HFF-Myc (cell line): ENCODE measurements at places on chromosomes 3 and 15.

DNA sequence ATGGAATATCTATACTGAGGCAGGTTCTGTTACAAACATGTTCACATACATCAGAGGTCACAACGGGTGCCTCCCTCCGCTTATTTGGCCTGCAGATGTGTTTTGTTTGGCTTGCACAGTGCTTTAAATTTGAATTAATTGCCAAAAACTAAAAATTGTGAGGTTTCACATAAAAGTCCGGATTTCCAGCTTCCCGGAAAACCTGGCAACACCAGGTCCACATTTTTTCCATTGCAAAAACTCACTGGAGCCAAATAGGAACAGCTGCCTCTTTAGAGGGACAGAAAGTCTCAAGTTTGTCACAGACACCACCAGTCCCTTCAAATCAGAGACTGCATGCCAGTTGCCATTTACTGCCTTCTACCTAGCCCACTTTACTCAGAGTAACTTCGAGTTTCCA lies 205.9 kb upstream of the MDFIC2 start:
- DNase-seq: no peak

- no peak for DNase-seq
These were observed 36.0 kb downstream of the TICRR start for GRCh38 chr15:89611317-89611716.

GRCh38 chr3:184453296-184453695 lies 73.4 kb downstream of the CHRD start:
- no peak for DNase-seq

DNA sequence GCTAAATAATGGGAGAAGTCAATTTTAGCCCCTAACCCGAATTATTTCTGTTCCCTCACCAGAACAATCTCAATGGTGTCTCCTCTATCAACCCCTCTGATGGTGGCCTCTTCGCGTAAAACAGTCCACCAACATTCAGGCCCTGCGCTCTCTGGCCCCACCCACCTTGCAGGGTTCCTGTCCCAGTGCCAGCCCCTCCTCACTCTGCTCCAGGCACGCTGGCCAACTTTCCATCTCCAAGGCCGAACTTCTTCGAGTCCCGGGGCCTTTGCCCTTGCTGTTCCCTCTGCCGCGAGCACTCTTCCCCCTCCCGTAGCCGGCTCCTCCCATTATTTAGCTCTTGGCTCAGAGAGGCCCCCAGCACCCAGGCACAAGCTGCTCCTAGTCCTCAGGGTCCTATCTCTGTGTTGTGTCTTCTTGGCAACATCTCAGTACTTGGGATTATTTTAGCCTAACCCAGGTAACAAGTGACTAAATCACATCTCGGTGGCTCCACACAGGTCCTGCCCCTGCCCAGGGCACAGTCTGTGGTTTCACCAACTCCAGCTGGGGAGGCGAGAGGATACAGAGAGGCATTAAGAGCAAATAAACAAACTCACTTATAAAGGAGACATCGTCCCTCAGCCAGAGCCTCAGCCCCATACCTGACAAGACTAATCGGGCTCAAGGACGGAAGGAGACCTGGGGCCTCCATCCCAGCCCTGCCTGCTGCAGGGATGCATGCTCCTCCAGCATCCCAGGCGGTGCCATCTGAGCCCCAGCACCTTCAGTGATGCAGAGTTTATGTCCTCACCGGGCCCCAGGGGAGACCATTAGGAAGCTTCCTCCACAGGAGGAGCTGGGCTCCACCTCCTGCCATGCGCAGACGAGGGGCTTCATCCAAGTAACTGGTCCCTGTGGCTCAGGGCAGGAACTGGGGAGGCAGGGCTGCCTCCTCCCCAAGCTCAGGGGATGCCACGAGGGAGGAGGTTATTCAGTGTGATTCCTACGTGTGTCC lies 19.7 kb upstream of the IQSEC1 start:
- DNase-seq: no peak

DNA sequence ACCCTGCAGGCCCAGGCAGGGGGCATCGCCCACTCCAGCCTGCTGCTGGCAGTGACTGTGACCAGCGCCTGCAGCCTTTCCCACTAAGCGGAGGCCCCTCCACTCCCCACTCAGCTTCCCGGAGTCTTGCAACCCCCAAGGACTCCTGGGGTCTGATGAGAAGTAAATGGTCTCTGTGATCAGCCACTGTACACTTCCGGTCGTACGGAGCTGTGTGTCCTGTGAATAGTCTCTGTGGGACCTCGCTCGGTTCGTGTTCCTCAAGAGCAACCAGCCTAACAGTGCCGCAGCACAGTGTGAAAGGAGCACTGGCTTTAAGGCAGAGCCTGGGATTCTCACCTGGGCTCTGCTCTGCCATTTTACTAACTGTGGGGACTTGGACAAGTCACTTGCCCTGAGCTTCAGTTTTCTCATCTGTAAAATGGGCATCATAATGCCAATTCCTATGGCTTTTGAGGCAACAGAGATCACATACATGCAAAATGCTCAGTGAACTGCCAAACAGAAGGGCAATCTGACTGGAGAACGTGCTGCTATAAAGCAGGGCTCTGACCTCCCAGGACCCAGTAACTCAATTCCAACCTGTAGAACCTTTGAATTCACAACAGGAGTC lies 26.7 kb downstream of the TMEM43 start:
- no peak for DNase-seq

DNA sequence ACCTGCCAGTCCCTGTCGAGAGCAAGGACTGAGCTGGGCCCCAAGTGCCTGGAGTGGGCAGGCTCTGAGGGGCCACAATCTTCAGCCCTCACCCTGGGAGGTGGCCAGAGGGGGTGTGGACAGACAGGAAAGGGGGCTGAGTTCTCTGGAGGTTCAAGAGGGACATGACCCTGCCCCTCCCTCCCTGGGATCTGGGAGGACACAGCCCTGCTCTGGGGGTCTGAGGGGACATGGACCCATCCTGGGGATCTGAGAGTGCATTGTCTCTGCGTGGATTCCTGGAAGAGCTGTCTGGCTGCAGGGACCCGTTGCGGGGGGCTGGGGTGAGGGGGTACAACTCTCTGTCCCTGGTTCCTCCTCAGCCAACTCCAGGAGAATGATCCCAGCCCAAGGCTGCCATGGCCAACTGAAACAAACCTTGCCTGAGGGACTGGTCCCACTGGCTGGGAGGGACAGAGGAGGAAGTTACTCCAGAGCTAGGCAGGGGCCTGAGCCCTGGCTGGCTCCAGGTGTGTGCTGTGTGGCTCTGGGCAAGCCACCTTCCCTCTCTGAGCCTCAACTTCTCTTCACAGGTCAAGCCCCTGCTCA lies 29.0 kb downstream of the PTH1R start:
- DNase-seq: no peak

- DNase-seq: no peak
These were observed 291.2 kb upstream of the RBMS3 start for GRCh38 chr3:28989646-28990089.

GRCh38 chr15:51348688-51349087 lies 7.2 kb downstream of the GLDN start:
- DNase-seq: no peak

DNA sequence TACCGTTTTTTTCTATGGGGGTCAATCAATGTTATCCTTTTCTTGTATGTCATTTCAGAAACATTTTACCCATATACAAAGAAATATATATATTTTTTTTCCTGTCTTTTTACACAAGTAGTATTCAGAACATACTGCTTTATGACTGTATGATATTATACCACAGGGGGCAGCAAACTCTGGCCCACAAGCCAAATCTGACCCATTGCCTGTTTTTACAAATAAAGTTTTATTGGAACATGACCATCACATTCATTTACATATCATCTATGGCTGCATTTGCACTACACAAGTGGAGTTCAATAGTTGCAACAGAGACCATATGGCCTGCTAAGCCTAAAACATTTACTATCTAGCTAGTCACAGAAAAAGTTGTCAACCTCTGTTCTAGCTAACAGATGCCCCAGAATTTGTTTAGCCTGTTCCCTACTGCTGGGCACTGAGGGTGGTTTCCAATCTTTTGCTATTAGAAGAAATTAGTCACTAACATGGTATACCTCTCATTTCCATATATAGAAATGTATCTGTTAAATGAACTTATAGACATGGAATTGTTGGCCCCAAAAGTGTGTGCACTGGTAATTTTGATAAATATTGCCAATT lies 57.7 kb downstream of the BFSP2 start:
- DNase-seq: no peak

DNA sequence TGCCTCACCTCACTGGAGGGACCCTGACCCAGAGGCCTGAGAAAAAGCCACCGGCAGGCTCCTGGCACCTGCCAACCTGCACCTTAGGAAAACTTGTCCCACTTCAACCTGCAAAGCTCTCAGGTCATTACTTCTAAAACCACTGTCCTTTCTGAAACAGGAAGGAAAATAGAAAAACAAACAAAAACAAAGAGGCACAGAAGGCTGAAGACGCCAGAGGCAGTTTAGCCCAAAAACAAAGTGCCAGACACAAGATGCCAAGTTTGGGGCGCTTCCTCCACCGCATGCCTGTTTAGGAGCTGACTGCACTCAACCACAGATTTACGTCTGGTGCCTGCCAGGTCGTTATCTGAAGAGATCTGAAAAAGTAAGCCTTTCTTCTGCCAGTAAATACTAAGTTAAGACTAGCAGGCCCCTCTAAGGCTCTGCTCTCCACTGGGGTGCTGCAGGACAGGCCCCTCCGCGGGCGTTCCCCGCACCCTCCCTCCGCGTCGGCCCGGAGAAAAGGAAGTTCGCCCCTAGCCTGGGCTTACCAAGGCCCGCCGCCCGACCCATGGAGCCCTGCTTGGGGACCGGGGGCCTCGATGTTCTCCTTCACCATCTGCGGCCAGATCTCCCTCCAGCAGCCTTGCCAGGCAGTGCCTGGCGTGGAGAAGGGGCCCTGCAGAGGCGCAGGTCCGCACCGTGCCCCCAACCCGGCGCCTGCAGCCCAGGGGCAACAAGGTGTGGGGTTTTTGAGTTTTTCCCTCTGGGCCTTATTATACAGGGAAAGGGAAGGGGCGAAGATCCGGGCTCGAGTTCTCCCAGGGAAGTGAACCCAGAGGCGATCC lies 1.3 kb downstream of the GOLGA8A start:
- DNase-seq: no peak

DNA sequence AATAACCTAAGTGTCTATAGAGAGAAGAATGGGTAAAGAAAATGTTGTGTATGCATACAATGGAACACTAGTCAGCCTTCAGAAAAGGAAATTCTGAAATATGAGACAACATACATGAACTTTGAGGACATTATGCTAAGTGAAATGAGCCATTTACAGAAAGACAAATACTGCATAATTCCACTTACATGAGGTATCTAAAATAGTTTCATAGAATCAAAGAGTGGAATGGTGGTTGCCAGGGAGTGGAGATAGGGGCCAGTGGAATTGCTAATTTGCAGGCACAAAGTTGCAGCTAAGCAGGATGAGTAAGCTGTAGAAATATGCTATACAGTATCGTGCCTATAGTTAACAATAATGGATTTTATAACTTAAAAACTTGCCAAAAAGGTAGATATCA lies 779.6 kb upstream of the ARPP21 start:
- DNase-seq: no peak

DNA sequence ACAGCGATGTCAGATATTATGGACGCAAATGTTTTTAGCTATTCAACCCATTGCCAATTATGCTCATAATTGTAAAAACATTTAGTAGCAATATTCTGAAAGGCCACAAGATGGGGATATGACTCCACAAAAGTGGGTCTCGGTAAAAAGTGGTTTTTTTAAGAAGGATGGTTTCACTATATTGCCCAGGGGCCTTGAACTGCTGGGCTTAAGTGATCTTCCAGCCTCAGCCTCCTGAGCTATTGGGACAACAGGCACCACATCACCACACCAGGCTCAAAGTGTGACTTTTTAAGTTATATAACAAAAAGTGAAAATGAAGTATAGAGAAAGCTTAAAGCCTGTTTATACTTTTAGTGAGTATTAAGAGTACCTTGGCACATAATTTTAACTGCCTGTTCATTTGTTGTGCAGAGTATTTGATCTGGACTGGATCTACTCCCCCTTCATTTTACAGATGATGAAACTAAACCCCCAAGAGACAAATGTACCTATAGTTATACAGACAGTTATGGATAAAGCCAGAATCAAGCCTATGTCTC lies 9.4 kb downstream of the NAA50 start:
- DNase-seq: peak; percentile 50

- no peak for DNase-seq
These were observed 4.6 kb downstream of the WDR53 start for GRCh38 chr3:196563721-196564225.

DNA sequence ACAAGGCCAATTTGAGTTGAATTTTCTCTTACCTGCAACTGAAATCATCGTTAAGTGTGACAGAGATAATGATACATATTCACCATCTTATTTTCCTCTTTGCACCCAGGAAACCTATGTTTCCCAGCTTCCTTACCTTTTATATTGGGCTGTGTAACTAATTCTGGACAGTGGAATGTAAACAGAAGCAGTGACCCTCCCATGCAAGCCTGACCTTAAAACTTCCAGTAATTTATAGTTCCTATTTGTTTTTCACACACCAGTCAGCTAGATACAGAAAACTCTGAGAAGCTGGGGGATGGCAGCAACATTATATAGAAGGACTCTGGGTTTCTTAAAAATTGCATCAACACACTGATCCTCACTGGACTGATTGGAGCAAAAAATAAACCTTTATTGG lies 4.5 kb upstream of the ZNF280D start:
- DNase-seq: no peak

GRCh38 chr3:18177271-18177670 lies 247.9 kb downstream of the SATB1 start:
- DNase-seq: no peak

DNA sequence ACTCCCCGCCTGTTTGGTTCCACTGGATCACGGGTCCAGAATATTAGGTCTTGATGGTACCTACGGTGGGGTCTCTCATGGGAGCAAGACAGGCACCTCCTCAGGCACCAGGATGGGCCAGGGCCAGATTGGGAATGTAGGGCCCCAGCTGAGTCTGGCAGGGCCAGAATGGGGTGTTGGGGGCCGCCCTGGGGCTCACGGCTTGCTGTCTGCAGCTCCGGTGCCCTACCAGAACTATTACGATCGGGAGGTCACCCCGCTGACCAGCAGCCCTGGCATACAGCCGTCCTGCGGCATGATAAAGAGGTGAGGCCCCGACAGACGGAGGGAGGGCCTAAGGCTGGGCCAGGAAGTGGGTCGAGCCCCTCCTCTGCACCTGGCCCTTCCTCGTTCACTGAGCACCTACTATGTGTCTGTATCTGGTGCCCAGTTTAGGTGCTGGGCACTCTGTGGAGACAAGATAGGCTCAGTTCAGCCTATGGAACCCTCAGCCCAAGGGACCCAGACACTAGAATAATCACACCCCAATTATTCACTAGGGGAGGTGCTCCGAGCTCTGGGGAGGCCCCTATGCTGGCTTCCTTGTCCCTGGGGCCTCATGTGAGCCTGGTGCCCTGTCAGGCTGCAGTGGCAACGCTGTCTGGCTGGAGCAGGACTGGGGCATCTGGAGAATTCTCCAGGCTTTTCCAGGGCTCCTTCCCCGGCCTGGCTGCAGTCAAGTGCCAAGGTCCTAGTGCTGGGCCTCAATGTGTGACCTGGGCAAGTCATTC lies 37.9 kb downstream of the PSTPIP1 start:
- DNase-seq: no peak

- no peak for DNase-seq
These were observed 29.0 kb upstream of the ATP10A start for GRCh38 chr15:25892126-25892525.
